Esophagus squamous epithelium (tissue), 5 donors: ENCODE measurements at places on chromosomes 11 and 22.

GRCh38 chr11:33761471-33761870 lies 12.8 kb downstream of the FBXO3 start:
- H3K27me3 ChIP-seq: no peaks in the 10 kb centered on the region
- DNase-seq: no peak
- no peaks in the 10 kb centered on the region for H3K4me1 ChIP-seq
- H3K27ac ChIP-seq: no peak overlapping the region

DNA sequence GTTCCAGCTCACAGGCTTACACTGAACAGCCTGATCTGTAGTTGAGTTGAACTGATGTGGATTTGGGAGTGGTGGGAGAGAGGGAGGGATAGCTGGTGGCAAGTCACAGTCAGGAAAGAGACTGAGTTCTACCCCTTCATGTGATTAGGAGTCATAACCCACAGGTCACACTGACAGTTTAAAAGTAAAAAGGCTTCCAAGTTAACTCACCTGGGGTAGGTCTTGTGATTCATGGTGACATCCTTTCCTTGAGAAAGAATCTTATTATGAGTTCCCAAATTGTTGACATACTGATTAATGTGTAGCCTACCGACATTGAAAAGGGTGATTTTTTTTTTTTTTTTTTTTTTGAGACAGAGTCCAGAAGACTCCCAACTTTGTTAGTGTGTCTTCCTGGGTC lies 5.4 kb downstream of the IZUMO1R start:
- H3K4me1 ChIP-seq: no peaks in the 10 kb centered on the region
- no peak overlapping the region for H3K27ac ChIP-seq
- no peaks in the 10 kb centered on the region for H3K36me3 ChIP-seq
- no peak for DNase-seq

DNA sequence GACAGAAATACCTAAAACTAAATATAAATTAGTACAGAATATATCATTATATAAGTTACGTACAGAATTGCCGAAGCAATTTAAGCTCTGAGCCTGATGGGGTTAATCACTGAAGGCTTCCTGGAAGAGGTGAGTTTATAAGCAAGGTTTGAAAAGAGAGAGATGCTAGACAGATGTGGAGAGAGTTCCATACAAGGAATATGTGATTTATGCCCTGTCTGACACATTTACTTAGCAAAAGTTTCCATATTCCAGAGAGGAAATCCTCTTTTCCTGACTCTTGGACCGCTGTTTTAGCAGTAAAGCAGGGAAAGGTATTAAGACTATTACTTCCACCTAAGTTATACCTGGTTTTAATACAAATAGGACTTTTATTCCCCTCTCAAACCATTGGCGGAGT lies 65.1 kb downstream of the DBX1 start:
- no peaks in the 10 kb centered on the region for H3K27me3 ChIP-seq
- no peak overlapping the region for H3K4me3 ChIP-seq
- H3K27ac ChIP-seq: no peak overlapping the region

- no peak overlapping the region for H3K27ac ChIP-seq
- H3K27me3 ChIP-seq: no peaks in the 10 kb centered on the region
- peaks cover 18% of the 10 kb centered on the region for H3K4me1 ChIP-seq
- no peak for DNase-seq
- H3K4me3 ChIP-seq: no peak overlapping the region
Observed at GRCh38 chr11:121435132-121435531, 17.0 kb upstream of the SORL1 start.

DNA sequence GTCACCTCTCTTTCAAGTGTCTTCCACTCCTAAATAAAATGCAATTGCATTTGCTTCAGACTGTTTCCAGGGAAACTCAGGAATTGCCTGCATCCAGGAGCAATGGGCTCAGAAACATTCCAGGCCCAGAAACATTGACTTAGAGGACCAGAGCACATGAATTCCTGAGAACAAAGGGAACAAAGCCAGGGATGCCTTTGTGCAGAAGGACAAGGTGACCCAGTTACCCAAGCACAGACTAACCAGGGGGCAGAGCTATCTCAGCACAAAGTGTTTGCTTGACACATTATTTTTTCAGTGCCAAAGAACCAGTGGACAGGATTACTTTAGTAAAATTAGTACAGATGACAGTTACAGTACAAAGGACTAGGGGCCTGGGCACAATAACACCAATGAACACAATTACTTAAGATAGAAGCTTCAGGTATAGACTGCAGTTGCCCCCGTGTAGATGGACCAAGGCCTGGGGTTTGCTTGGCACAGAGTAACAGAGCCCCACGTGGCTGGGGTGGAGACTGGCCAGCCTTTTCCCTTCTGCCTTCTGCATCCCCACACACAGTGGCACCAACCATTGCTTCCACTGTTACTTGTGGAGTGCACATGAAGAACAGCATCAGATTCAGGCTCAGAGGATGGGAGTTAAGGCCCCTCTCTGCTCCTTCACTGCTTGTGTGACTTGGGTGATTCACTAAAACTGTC lies 500.8 kb downstream of the INSC start:
- H3K36me3 ChIP-seq: no peaks in the 10 kb centered on the region
- no peak for DNase-seq
- no peak overlapping the region for H3K4me3 ChIP-seq
- no peaks in the 10 kb centered on the region for H3K27me3 ChIP-seq
- no peaks in the 10 kb centered on the region for H3K4me1 ChIP-seq
- H3K27ac ChIP-seq: no peak overlapping the region
